Left renal cortex interstitium (tissue), 4 donors: ENCODE measurements at places on chromosomes 7 and 10.

- no peak for DNase-seq
These were observed 58.6 kb downstream of the JAKMIP3 start for GRCh38 chr10:132124201-132124920.

DNA sequence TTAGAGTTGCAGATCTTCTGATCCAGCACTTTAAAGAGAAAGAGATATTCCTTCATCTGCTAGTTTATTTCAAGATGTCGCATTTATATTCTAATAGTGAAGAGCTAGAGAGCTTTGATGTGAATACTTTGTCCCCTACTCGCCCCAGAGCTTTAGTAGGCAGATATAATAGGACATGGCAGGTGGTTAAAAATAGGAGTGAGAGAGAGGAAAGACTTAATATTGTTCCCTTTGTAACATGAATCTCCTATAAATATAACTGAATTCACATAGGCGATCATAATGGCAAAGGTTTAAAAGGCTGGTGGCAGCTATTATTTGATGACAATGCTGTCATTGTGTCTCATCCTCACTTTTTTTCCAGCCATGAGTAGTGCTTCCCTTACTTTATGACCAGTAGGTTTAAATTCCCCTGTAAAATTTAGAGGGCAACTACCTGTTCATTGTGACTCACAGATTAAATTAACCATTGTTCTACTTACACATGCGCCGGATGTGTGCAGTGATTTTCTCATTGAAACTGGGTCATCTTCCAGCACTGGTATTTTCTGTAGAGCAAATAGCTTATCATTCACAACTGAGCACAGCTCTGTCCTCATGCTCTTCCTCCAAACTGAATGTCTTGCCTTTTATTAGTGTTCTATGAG, 906.7 kb upstream of the CELF2 start:
- DNase-seq, result no peak

- no peak for DNase-seq
These were observed 111.8 kb downstream of the ANKRD61 start for GRCh38 chr7:6142871-6143380.

DNA sequence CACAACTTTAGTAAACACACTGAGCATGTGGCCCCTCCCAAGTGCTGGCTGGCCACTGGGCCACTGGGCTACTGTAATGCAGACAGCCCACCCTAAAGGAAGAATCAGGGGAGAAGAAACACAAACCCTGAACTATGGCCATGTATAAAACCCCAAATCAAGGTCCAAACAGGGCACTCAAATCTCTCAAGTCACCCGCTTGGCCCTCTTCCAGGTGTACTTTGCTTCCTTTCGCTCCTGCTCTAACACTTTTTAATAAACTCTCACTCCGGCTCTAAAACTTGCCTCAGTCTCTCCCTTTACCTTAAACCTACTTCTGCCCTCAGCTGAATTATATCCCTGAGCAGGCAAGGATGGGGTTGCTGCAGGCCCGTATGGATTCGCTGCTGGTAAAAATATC, 72.6 kb downstream of the TPK1 start:
- DNase-seq, result no peak

GRCh38 chr7:40658729-40659128, 523.9 kb downstream of the SUGCT start:
- DNase-seq, result no peak

GRCh38 chr7:92880212-92881090, 44.1 kb upstream of the CDK6 start:
- no peak for DNase-seq

- DNase-seq, result no peak
These were observed 896.9 kb downstream of the CCSER2 start for GRCh38 chr10:85225311-85225710.

DNA sequence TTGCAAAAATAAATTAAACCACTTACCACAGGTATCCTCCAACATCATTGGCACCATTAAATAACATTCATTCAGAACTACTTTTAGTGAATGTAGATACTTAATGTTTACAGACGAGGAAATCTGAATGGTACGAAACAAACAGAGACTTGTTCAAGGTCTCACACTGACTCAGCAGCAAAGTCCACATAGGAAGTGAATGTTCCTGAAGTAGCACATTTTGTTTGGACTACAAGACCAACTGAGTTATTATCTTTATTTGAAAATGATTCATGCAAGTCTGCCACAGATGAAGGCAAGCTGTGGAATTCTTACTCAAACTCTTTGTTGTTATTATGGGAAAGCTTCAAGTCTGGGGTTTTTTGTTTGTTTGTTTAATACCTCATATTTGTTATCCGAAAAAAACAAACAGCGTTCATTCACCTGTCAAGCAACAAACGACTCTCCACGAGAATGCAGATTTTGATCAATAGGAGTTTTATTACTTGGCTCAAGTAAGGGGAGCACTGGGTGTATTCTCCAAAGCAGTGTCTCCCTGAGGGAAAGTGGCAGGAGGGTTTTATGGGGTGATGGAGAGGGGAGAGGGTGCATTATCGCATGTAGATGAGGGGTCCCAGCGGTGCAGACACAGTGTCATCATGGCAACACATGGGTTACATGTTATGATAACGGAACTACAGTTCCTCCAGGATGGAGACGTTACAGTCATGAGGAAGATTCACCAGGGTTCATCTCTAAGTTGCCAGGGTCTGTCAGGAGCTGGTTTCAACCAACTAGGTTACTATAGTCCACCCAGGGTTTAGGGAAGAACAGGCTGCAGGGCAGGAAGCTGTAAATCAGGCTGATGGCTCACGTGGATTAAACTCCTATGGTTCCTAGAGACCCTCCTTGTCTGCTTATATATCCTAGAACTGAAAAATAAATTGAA, 147.7 kb upstream of the AKR1E2 start:
- no peak for DNase-seq

DNA sequence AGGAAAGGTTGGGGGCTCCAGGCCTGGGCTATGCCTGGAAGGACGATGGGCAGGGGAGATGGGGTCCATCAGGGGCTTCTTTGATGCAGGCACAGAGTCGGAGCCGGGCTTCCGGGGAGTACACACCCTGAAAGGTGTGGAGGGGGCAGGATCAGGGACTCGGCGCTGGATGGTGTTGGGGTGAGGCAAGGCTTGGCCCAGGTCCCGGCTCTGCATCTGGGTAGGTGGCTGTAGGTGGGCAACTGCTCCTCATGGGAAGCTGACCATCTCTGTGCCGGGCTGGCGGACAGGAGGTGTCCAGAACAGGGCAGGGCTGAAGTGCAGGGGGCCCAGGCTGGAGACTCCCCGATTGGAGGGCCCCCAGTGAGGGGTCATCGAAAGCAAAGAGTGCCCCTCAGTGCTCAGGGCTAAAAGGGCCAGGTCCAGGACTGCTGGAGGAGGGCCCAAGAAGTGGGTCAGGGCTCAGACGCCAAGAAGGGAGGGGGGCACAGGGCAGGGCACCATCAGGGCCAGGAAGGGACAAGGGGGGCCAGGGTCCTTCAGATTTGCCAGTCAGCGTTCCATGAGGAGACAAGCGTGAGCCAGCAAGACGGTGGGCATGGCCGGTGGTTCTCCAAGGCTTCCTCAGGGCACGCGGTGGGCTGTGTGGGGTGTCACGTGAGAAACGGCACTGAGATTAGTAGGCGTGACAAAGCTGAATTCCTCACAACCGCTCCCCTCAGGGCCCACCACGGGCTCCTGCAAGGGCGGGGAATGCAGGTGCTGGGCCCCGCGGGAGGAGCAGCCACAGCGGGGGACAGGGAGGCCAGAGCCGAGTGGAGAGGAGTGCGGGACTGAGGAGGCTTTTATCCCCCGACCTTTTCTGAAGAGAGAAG, 97.0 kb downstream of the BMS1 start:
- no peak for DNase-seq

GRCh38 chr7:150620617-150621371, 11.4 kb downstream of the GIMAP6 start:
- DNase-seq, result no peak

- no peak for DNase-seq
These were observed at the start of gene CELF2 for GRCh38 chr10:11017570-11018431. Gene CELF2, plus strand, starts transcription at chr10:11017872. Its CDS starts 218 bp downstream, at chr10:11018090.

DNA sequence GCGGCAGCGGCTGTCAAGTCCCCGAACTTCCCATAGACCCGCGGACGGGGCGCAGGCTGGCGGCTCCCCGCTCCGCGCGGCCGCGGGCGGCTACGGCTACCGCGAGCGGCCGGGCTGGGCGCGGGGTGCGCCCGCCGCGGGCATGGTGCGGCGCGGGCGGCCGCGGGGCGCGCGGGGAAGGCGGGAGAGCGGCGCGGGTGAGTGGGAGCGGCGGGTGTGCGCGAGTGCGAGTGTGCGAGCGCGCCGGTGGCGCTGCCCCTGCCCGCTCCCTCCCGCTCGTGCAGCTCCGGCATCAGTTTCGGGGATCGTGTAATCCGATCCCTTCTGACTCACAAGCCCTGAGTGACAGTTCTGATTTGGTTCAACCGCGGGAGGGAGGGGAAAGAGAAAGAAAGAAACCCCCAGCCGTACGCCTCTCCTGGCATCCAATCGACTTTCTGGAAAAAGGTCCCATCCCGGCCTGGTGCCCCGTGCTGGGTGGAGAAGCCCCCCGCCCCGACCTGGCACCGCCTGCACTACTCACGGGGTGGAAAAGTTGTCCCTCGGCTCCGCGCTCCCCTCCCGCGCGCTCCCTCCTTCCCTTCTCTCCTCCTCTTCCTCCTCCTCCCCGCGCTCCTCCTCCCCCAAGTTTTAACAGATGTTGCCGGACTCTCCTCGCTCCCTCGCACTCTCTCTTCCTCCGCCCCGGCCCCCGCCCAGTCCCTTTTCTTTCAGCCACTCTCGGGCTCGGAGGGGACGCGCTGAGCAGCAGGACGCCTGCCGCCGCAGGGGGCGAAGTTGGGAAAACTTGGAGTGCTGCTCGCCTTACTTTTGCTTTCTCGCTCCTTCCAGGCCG, at the start of gene GLI3:
Gene GLI3 (minus strand): TSS at position 234 of the 835 bp plus-strand sequence. CDS start 13,956 bp downstream, outside the sequence.
- DNase-seq, result peak; percentile 90

GRCh38 chr10:6138456-6138855, 49.6 kb downstream of the RBM17 start:
- DNase-seq, result no peak

- DNase-seq, result no peak
These were observed 157.5 kb upstream of the PHYHIPL start for GRCh38 chr10:59018977-59019376.

GRCh38 chr7:90272242-90272641, 27.3 kb downstream of the CFAP69 start:
- no peak for DNase-seq
